ENCODE measurements at places on chromosomes 2 and 18.

DNA sequence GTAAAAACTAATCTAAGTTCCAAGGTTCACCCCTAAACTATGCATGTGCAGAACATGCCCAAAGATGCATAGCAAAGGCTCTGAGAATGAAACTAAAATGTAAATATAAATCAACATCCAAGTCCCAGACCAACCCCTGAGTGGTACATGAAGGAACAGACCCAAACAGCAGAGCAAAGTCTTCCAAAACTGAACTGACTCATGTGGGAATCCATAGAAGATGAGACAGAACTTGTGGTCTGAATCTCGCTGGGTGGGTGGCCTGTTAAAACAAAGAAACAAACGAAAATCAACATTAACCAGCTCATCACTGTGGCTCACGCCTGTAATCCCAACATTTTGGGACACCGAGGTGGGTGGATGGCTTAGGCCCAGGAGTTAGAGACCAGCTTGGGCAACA is 29.5 kb upstream of the ATRAID start:
- DNase-seq: no peak

GRCh38 chr18:44089732-44090131 is 591.0 kb upstream of the SETBP1 start:
- no peak for DNase-seq

- DNase-seq: no peak
Observed at GRCh38 chr2:60998628-60999545, 18.6 kb upstream of the PEX13 start.

- DNase-seq: no peak
Observed at GRCh38 chr18:63237881-63238692, 81.5 kb downstream of the BCL2 start.

DNA sequence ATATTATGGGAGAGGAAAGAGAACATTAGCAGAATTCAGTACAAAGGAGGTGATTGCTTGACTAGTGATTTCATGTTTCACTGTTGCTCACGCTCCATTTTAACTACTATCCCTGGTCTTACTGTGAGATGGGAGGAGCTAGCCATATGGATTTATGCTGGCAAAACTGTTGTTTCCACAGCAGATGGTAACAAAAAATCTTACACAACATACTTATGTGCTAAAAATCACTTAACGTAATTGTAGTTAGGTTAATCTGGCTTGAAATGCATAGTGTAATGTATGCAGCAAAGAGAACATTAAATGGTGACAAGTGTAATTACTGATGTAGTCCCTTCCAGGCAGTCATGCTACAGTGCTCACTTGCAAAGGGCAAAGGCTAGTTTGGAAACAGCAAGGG is 155.6 kb upstream of the LYPD1 start:
- no peak for DNase-seq

GRCh38 chr2:20169796-20170703 is 54.9 kb downstream of the SDC1 start:
- no peak for DNase-seq

DNA sequence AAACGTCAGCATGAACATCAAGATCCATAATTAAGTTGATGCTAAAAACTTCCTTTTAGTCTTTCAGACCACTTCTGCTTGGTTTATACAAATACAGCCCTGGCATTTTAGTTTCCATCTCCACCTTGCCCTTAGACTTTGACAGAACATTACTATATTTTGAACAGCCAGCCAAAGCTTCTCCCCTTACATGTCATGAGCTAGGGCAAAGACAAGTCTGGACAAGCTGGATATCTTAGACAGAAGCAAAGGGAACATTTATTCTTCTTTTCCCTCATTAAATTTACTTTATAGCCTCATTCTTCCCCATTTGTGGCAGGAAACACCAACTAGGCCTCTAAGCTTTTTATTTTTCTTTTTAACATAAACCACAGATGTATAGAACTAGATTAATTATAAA is 403.3 kb downstream of the SUCLG1 start:
- no peak for DNase-seq

GRCh38 chr2:238236571-238236970 is 3.3 kb downstream of the HES6 start:
- no peak for DNase-seq

- no peak for DNase-seq
Observed at GRCh38 chr2:124566518-124566970, 541.5 kb downstream of the CNTNAP5 start.

DNA sequence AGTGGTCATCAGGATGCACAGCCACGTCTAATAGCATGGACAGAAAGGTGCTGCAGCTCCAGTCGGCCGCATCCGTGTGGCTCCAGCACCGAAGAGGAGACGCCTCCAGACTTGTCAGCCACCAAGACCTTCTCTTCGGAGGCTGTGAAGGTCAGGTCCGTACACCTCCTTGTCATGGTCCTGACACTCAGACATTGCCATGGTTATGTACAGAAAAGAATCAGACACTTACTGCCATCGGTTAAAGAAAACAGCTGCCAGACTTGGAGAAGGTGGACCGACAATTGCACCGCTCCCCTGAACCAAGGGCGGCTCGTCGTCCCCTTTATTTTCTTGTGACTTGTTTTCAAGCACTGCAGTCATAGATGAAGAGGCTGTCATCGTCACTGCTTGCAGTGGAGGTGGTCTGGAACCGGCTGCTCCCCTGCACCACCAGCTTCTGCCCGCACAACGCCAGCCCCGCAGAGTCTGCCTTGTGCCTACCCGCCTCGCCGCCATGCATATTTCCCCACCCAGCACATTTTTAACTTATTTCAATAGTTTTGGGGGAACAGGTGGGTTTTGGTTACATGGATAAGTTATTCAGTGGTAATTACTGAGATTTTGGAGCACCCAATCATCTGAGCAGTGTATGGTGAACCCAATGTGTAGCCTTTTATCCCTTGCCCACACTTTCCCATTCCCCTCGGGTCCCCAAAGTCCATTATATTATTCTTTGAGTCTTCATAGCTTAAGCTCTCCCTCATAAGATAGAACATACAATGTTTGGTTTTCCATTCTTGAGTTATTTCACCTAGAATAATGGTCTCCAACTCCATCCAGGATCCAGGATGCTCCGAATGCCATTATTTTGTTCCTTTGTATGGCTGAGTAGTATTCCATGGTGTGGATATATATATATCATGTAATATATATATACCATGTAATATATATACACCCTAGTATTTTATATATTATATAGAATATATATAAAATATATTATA is 18.1 kb downstream of the FBXO48 start:
- no peak for DNase-seq
